ENCODE measurements at places on chromosomes 6 and 20.

DNA sequence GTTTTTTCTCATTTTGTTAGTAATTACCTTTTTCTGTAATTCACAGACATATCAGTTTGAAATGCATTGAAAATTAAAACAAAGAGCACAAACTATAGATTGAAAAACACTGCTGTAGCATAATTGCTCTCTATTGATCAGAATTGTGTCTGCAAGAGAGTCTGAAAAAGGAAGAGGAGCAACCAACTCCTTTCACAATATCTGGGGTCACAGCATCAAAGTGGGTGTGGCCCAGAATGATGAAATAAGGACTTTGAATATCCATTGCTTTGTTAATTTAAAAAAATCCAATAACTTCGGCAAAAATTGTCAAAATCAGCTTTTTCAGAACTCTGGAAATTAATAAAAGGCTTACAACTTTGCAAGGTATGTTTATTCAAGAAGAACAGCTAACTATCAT is 99.2 kb downstream of the MYLK4 start:
- DNase-seq, result no peak

GRCh38 chr20:63568170-63568981 is 5.7 kb downstream of the HELZ2 start:
- peak; percentile 32 for DNase-seq

GRCh38 chr20:53622247-53623133 is 28.9 kb upstream of the ZNF217 start:
- peak; percentile 40 for DNase-seq

DNA sequence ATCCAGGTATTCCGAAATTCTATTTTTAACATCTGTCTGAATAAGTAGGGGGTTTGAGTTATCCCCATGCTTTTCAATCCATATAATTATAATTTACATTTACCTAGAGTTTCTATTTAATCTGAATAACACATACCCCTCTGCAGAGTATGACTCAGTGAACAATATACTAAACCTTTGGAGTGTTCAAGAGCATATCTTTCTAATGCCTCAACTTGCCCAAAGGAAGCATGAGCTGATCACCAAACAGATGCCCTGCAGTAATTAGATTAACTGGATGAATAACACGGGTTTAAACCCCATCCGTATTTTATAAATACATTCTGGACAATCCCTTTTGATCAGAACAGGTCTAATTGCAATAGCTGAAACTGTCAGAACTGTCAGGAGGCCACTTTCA is 897.1 kb downstream of the TFAP2A start:
- no peak for DNase-seq

GRCh38 chr6:128131566-128131965 is 230.7 kb upstream of the THEMIS start:
- no peak for DNase-seq

- DNase-seq, result peak; percentile 28
These were observed 26.1 kb upstream of the KCNQ5 start for GRCh38 chr6:72595812-72596211.

- DNase-seq, result no peak
These were observed 10.2 kb downstream of the FOXC1 start for GRCh38 chr6:1619673-1620503.

DNA sequence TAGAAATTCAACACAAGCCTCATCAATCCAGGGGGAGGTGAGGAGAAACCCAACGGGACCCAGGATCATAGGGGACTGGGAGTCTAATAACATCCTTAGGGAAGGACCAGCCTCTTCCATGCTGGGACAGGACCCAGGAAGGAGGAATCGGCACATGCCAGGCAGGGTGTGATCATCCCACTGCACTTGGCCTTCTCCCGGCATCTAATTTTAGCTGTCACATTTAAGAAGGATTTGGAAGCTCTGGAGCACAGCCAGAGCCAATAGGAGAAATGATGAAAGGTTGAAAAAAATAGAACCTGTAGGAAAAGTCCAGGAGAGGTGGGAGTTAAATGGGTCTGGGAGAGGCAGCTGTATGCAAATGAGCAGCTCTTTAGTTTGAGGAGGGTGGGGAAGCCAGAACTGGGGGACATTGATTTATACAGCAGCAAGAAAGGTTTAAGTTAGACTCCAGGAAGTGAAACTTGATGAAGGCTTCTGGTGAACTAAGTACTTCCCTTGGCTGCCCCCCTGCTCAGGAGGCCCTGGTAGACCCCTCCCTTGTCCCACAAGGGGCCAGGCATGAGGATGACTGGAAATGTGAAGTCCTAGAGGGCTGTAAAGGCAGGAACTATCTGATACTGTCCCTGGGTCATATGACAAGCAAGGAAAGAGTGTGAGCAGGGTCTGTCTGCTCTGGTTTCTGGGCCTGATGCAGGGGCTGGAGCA is 260.3 kb downstream of the LRFN2 start:
- DNase-seq, result no peak

DNA sequence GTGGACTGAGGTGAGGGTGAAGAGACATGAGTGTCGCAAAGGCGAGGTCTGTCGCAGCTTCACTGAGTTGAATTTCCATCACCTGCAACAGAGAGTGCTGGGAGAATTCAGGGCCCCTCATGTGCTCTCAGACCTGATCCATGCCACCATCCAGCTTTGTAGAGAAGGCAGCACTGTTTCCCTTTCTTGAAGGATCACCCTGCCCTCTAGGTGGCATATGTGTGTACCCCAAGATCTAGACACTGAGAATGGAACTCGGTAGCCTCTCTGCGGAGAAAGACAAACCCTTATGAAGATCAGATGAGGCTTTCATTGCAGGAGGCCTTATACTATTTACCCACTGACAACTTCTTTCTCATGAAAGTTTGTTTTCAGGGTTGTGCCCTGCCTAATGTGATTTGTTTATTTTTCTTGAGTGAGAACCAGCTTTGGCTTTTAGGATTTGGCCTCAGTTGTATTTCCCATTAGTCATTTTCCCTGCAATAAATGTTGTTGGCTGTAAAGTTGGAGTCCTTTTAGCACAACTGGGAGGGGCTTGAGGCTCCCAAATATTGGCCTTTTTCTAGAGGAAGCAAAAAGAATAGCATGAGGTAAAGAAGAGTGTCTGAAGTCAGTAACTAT is 811.3 kb downstream of the DHX35 start:
- no peak for DNase-seq

DNA sequence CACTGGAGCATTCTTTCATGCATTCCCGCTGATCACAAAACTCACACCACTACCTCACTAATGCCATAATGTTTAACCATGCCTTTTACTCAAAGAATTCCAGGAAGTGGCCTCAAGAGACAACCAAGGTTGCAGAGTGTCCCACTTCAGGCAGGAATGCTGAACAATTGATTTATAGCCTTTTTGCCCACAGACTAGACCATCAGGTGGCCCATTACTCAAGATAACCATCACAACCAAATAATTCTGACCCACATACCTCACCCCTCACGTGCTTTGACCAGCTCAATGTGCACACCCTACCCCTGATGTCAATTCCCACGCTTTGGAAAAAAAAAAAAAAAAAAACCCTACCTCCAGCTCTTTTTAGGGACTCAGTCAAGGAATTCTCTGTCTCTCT is 220.6 kb upstream of the UFL1 start:
- DNase-seq, result no peak

DNA sequence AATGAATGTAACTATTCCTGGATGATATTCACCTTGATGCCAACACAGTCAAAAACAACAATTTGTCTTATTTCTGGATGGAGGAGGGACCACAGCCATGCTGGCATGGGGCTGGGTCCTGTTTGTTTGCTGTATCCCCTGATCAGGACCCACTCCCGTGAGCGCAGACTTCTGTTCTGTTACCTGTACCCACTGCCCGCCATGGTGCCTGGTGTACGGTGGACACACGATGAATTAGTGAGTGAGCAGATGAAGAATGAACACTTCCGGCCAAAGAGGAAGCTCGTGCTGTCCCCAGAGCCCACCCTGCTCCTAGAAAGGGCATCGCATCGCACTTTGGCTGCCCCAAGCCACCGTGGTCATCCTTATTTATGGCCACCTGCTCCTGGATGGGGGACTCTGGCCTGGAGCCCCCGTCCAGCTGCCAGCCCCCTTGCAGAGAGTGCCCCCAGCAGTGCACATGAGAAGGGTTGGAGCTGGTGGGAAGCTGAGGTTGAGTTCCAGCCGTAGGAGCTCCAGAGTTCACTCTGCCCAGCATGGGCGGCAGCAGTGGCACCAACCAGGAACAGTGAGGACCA is 100.9 kb downstream of the BMP7 start:
- DNase-seq, result no peak
